Left ventricle myocardium inferior (tissue), 1 donor: ENCODE measurements at places on chromosomes 12 and 14. TPM values are rescaled to one million over a fixed set of nuclear protein-coding genes. Genes with fewer than 3 reads are reported as not detected.
A peak's percentile ranks its signal among the peaks of the same experiment; 100 is the strongest.

DNA sequence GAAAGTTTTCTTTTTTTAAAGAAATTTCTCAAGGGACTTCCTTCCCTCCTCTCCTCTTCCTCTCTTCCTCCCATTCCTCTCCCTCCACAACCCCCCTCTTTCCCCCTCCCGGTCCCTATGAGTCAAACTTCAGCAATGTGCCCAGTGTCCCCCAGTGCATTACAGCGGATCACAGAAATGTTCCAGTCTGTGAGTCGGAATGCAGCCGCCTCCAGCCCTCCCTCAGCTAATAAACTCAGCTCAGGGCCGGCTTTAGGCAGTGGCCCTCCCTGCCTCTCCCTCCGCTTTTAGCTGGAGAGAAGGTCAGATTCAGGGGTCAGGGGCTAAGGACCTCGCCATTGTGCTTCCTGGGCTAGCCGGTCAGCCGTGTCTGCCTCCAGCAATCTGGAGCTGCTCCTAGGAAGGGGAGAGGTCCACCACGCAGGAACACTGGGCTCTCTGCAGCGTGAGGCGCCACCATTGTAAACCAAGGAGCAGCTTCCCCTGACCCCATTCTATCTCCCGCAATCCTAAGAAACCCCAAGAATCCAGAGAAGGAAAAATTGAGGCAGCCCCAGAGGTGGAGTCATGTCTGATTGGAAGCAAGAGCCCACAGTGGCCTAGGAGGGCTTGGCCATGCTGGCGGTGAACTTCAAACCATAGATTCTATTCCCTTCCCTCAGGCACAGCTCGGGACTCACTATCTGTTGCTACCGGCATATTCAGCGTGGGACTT is 1.1 kb upstream of the HDAC7 start:
- DNase-seq = peak; percentile 85

- DNase-seq = peak; percentile 19
These were observed 545 bp downstream of the PPFIA2 start for GRCh38 chr12:81758421-81759189.

- DNase-seq = peak; percentile 66
These were observed at the start of gene C14orf132 for GRCh38 chr14:96038920-96039632. Gene C14orf132, plus strand, starts transcription at chr14:96039362. Its CDS starts 139 bp downstream, at chr14:96039501.

DNA sequence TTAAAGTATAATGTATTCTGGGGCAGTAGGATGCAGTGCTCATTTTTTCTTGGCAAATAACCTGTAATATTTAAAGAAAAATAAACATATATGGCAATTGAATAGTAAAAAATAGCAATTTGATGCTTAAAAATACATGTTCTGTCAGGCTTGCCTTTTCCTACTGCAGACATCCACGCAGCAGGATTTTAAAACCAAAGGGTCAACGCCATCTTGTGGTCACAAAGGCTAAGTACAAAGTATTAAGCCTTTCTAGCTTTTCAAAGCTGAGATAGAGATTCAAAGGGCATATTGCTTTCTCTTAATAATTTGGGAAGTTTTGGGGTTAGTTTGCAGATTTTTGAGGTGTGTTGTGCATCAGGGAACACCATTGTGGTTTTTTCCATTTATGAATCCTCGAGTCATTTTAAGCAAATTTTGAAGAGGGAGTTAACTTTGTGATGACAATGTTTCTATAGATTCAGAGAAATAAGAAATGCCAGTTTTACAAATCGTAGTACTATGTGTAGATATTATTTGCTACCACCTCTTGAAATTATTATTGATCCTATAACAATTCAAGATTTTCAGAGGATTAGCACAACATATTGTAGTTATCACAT is 4.7 kb upstream of the CCER1 start:
- no peak for DNase-seq

GRCh38 chr12:31031951-31032335 is 41.7 kb upstream of the DDX11 start:
- no peak for DNase-seq

DNA sequence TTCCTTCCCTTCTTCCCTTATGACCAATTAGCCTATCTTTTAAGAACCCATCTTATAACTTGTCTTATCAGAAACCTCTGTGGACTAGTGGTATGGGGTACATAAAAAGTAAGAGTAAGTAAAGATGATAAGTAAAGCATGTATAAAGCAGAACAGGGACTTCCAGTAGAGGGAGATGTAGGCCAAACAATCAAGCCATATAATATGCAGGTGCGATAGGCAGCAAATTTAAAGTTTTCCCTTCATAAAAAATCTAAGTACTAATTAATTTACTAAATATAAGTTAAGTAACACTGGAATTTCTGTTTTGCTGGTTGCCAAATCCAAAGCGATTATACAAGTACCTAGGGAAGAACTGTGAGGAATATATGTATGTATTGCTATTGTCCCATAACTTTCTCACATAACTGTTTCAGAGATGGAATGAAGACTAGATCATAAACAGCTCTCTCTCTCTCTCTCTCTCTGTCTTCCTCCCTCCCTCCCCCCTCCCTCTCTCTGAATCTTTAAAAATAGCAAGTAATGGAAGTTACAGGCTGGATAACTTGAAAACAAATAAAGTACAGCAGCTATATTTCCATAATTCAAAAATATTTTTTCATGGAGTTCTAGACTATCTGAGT is 25.7 kb downstream of the METTL25 start:
- no peak for DNase-seq

DNA sequence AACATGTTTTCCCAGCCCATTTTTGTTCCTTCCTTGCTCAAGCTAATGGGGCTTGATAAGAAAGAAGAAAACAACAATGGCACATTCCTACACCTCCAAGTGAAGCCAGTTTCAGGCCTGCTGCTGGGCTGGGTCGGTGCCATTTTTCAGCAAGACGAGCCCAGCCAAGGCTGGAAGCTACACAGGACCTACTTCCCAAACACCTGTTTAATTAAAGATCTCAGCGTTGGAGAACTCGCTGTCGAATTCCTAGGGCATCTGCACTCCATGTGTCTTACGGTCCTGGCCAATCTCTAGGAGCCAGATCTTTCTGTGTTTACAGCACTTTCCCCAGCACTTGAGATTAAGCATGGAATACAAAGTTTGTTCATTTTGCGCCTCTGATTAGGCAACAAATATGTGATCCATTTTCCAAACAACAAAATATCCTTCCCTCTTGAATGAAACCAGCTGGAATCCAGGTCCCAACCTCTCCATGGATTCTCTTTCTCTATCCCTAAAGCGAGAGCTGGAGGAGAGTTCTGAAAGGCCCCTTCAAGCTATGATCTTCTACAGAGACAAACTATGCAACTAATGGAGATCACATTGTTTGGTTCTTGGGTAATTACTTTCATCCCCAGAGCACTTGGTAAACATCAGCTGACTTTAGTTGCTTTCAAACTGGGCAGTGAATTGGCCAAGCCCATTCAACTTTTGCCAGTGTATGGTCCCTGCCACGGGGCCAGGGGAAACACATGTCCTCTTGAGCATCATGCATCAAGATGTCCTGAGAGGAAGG is 34.3 kb upstream of the TC2N start:
- peak; percentile 60 for DNase-seq

DNA sequence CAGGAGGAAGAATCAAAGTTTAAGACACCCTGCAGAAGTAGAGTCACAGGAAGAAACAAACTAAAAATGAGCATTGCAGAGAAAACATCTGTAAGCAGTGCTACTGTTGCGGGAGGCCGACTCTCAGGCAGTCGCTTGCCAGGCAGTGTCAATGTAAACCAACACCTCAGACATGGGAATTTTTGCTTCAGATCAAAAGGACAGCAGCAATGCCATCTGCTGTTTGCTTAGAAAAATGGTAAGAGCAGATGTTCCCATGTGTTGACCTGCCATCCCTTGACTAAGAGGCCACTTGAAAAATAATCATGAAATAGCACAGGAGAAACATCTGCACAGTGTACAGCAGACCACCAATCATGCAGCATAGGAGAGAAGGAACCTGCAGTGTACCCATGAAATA is 196.6 kb downstream of the SLC25A21 start:
- no peak for DNase-seq

DNA sequence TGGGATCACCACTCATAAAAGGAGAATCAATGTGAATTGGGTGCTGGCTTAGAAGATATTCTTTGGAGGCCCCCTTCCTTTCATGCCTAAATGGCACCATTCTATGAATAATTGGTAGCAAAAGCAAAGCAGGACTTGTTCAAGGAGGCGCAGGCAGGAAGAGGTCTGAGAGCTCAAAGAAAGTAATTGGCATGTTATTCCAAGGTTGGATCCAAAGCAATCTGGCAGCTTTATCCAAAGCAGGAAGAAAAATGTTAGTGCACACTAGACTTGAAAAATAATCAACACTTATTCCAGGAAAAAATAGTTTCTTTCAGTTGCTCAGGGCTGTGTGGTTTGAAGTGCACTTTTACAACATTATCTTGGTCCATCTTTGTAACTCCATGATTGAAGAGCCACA is 326.4 kb downstream of the NUAK1 start:
- DNase-seq = no peak

DNA sequence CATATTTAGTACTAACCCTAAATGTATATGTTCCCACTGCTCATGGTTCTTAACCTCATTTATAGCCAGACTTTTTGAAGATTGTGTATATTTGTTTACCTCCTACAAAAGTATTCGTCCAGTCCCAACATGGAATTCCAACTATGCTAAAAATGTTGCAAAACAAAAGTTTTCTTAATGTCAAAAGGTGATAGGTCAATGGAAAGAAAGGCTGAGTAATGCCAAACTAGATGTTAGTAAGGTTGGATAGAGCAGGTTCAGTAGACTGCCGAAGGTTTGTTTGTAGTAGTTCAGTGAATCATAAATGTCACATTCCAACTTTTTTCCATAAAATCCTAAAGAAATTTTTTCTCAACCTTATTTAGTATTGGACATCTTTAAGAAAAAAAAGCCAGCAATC is 874.5 kb downstream of the FLRT2 start:
- DNase-seq = no peak

- no peak for DNase-seq
These were observed at the start of gene NPC2 for GRCh38 chr14:74492776-74493342. Gene NPC2, minus strand, starts transcription at chr14:74493305. Its CDS starts 31 bp downstream, at chr14:74493274.

GRCh38 chr12:55631733-55632132 is 5.0 kb upstream of the OR10P1 start:
- DNase-seq = no peak

DNA sequence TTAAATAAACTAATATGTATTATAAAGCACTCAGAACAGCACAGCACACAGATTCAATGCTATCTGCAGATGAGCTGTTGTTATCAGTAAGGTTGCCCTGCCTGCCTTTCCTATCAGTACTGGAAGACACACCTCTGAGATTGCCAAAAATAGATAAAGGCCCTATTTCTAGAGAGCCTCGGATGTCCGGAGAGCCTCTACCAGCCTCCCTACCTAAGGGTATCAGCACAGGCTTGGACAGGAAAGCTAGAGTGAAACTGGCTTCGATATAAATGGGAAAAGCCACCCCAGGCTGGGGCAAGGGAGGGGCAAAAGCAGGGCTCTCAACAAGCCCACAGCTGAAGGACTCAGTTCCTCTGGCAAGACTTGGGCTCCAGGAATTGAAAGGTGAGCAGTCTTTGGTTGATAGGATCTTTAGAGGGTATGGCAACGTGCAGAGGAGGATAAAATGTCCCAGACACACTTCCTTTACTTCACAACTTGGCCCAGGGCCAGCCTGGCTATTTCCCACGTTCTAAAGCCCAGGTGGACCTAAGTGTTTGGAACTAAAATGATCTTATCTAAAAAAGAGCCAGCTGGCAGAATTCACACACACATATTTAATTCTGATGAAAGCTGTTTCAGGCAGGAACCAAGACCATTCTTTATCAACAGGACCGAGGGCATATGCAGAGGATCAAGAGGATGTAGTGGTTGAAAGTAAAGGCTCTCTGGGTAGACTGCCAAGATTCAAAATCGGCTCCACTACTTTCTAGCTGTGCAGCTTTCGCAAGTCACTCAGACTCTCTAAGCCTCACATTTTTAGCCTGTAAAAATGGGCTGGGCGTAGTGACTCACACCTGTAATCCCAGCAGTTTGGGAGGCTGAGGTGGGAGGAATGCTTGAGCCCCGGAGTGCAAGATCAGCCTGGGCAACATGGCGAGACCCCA is 37.8 kb upstream of the ITPR2 start:
- peak; percentile 36 for DNase-seq

- no peak for DNase-seq
These were observed 263.4 kb upstream of the PLEKHG7 start for GRCh38 chr12:92439420-92439805.

GPR135 gene
- 2.2 TPM for total RNA-seq

EFS gene
- 3.6 TPM for total RNA-seq

KRT6C gene
- not detected for total RNA-seq

RNF212B gene
- total RNA-seq = not detected

GLIPR1L1 gene
- total RNA-seq = not detected

ZNF740 gene
- 26.5 TPM for total RNA-seq
